Dorsolateral prefrontal cortex (tissue), 122 donors: ENCODE measurements at places on chromosomes 7 and 10. TPM values are rescaled to one million over a fixed set of nuclear protein-coding genes. Genes with fewer than 3 reads are reported as not detected.

DNA sequence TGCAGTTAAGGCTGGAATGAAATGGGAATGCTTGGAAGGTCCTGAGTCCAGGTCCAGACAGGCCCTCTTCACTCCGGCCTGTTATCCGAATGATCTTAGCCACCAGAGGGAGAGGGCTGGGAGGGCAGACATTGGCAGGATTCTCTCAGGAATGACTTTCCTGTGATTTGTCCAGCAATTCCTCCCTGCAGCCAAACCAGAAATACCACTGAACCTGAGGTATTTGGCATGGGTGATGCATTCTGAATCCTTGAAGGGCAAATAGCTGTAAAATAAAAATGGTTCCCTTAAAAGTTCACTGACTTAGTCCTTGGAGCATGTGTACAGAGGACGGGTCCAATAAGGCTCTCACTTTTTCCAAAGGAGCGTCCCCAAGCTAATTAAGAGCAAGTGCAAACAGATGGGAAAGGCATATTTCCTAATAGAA, 77.5 kb upstream of the HABP2 start:
- no peak for DNase-seq

DNA sequence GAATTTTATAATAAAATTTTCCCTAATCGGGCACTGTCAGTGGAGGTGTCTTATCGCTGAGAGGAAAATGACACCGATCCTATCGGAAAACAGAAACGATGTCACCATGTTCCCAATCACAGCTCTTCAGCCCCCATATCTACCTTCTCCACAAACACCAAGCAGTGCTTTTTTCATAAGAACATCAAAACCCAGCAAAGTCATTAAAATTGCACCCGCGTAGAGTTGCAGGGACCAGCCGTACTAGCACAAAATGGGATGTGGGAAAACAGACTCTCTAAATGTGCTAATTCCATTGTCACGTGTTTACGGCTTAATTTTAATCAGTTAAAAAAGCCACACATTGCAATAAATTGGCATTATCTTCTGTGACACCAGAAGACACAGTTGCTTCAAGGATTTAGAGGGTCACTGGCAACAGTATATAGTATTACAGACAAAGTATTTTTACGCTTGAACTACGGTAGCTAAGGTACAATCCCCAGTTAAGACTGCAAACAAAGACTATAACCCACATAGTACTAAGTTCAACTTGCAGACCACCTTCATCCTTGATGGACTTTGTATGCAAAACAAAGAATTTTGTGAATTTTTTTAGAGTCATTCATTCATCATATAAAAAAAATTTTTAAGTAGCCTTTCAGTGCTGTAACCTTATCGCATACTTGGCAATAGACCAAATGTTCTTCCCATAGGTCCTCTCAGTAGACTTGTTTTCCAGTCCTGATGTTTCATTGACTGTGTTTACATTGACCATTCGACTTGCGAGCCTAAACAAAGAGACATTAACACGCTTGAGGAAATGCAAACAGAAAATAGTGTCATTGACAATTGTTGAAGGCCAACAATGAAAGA, 116.0 kb downstream of the VTI1A start:
- DNase-seq = no peak

DNA sequence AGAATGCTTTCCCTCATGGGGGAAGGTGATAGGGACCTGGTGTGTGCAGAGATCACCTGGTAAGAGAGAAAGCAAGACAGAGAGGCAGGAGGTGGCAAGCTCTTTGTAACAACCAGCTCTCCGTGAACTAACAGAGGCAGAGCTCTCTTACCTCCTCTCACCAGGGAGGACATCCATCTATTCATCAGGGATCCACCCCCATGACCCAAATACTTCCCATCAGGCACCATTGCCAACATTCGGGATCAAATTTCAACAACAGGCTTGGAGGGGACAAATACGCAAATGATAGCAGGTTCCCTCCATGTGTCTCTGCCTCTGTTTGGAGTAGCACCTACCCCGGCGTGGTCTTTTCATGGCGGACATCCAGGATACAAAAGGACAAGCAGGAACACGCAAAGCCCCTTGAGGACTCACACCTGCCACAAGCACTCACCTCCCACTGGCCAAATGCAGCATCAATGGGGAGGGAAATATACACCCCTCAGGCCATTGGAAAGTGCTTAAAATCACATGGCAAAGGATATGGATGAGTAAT, 431.2 kb upstream of the AUTS2 start:
- no peak for DNase-seq

Gene PRLHR
- 1.6 TPM for total RNA-seq

- DNase-seq = no peak
Observed at GRCh38 chr10:36097696-36098095, 455.6 kb upstream of the FZD8 start.

Gene ZNF853
- 34.5 TPM for total RNA-seq

- DNase-seq = no peak
Observed at GRCh38 chr7:90383422-90383821, 19.8 kb upstream of the CLDN12 start.

DNA sequence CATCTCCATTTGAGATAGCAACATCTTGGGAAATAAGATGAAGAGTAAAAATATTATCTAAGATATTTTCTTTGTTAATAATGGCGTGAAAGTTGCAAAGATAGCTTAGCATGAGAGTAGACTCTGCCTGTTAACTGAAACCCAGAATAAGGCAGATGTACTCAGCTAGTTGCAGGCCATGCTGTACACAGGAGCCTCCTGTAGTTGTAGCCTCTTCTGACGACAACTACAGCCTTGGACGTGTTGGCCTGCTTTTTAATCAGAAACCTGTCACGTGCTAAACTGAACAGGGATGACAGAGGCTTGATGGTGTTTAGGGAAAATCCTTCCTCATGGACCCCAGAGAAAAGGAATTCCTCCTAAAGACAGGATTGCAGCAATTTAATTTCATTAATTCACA, 155.1 kb upstream of the TMEM229A start:
- no peak for DNase-seq

Gene SPDYE6
- not detected for total RNA-seq

GRCh38 chr7:141348728-141349127, 202.5 kb upstream of the AGK start:
- no peak for DNase-seq

- DNase-seq = no peak
Observed at GRCh38 chr7:119711104-119711503, 561.9 kb upstream of the KCND2 start.

- DNase-seq = no peak
Observed at GRCh38 chr7:151968357-151968756, 12.1 kb downstream of the GALNTL5 start.

Gene CTBP2
- 36.7 TPM for total RNA-seq

DNA sequence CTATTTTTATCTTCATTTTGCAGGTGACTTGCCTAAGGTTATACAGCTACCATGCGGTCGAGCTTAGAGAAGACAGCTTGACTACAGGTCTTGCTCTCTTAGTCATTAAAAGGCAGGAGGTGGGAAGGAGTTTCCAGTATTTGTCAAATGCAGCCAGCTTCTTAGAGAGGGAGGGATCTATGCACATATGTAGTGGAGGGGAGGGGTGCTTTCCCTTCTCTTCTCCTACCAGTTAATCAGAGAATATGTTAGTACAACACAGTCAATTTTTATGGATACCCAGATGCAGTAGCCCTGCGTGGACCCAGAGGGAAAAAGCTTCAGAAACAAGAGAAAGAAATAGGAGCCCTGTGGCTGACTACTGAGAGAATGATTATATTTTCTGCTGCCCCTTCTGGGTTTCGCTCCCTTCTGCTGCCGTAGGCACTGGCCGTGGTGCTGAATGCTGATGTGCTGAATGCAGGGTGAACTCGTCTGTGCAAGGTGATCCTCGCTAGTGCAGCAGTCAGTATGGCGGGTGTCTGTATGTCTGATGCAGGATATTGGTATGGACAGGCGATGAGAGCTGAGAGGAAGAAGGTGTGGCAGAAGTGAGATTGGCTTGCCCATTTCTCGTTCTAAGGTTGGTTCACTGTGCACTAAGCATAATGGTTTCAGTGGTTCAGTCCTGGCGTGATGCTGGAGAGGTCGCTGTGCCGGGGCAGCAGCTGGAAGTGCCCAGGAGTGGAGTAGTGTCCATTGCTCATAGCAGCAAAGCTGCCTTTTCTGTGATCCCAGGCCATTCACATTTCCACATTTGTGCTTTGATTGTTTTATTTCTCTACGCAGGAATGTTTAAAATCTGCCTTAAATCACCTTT, 189.2 kb upstream of the PODXL start:
- no peak for DNase-seq

DNA sequence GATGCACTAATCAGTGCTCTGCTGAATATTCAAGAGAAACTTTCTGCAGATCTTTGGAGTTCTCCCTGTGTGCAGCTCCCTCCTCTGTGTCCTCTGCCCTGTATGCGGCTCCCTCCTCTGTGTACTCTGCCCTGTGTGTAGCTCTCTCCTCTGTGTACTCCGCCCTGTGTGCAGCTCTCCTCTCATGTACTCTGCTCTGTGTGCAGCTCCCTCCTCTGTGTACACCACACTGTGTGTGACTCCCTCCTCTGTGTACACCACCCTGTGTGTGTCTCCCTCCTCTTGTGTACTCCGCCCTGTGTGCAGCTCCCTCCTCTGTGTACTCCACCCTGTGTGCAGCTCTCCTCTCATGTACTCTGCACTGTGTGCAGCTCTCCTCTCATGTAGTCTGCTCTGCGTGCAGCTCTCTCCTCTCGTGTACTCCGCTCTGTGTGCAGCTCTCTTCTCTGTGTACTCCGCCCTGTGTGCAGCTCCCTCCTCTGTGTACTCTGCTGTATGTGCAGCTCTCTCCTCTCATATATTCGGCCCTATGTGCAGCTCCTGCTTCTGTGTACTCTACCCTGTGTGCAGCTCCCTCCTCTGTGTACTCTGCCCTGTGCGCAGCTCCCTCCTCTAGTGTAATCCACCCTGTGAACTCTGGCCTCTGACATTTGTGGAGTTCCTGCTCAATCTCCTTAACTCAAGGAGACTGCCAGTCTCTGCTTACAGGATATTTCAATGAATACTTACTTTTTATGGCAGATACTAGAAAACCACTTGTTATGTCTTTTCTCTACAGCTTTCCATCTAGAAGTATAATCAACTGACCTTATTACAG, 280.4 kb downstream of the GLRX3 start:
- no peak for DNase-seq

DNA sequence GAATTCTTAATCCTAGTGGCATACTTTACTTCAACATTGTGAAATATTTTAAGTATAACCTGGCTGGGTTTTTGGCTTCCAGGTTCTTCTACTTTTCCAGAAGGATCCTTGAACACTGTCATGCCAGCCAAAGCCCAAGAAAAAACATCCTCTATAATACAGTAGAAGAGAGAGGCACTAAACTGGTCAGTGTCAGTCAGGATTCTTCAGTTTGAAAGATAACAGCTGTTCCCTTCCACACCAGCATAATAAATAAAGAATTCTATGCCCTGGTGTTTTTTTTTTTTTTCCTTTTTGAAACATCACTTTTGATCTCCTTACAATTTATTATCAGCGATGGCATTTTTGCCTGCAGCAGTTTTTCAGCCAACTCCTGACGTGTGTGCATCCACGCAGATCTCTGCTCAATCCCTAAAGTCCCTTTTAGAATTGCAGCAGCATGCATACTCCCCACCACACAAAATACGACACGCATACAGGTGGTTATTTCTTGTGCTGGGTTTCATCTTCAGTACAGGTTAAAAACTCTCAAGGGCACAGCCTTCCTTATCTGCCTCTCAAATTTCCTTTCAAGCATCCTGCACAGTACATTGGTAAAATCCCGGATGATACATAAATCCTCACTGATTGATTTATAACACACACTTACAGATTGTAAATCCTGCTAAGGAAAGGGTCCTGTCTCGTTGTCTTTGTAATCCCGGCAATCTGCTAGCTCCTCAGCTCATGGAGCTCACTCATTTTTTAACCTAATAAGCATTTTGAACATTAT, 100.2 kb downstream of the TPK1 start:
- DNase-seq = no peak

DNA sequence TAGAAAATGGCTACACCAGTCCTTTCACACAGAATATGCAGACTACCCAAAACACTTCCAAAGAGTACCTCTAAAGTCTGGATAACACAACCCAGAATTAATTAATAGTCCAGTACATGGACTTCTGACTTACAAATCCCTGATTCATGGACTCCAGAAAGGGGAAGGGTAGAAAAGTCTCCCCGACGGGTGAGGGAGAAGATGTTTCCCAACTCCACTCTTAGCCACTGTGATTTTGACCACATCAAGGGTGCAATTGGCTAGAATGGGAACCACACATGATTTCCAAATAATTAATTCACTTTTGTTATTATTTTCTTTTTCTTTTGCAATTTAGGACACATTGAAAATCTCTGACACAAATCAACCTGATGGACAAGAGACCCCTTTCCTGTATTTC, 1.4 kb downstream of the TMEM130 start:
- DNase-seq = no peak

Gene RTKN2
- 5.7 TPM for total RNA-seq

Gene MTPN
- total RNA-seq = 101 TPM

DNA sequence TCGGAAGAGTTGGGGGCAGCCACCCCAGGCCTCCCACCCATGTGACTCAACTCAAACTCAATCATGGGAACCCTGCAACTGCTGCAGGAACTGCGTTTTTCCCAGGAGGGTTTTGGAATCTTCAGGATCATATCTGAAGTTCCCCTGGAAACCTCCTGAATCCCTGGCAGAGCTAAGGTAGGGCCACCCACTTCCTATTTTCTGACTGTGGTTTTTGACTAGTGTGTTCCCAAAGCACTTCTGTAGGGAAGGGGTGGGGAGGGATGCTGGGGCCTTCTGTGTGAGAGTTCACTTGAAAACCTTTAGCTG, 127.6 kb upstream of the UNC5B start:
- no peak for DNase-seq

Gene AKR1C3
- total RNA-seq = 16.2 TPM

Gene PRKCQ
- total RNA-seq = 3.9 TPM

Gene TSPAN33
- total RNA-seq = 19.1 TPM
